ENCODE measurements at places on chromosomes 6 and 20.

GRCh38 chr20:4978050-4978918 is 23.0 kb downstream of the SLC23A2 start:
- no peak for DNase-seq

DNA sequence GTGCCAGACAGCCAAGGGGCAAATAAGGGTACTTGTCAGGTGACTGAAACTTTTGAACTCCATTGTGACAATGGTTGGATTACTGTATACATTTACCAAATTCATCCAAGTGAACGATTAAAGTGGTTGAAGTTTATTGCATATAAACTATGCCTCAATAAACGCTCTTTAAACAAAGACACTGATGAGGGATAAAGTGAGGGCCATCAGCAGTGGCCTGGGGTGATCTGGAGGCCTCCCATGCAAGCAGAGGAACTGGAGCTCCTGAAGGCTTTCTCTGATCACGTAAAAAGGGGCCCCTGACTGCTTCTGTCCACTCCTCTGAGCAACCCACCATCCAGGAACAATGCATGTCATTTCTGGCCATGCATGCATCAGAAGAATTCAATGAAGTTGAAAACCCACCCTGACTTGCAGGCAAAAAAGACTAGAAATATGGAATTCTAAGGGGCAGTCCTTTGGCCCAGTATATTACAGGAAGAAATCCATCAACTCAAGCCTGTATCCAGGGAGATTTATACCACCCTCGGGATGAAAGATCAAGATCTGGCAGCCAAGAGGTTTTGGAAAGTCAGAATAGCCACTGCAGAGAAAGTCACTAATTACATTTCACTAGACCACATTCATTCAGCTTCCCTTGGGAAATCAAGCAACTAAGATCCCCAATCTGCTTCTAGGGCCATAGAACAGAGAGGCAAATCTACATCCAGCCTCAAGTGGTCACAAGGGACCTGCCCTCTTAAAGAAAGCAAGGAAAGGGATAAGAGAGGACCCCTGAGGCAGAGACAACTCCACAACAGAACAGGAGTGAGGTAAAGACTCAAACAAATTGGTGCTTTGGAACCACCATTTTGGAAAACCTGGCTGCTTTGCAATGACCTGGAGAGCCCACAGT is 31.7 kb upstream of the RAB22A start:
- DNase-seq = no peak

- DNase-seq = no peak
Observed at GRCh38 chr6:1054653-1055014, 257.3 kb upstream of the FOXQ1 start.

GRCh38 chr6:15697895-15698294 is 35.1 kb upstream of the DTNBP1 start:
- no peak for DNase-seq

DNA sequence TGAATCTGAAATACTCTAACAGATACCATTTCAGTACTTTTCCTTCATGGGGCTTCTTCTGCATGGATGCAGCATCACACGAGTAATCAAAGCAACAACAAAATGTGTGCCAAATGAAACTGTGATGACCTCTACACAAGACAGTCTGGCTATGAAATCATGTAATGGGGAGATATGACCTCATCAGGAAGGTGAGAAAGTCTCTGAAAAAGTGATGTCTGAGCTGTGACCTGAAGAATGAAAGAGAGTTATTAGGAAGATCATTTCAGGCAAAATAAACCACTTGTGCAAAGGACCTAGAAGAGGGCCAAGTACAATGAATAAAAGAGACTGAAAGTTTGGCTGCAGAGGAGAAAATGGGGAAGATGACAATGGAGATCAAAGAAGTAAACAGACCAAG is 182.8 kb downstream of the PTPRK start:
- no peak for DNase-seq

- DNase-seq = no peak
Observed at GRCh38 chr20:22515264-22515663, 69.1 kb downstream of the FOXA2 start.

DNA sequence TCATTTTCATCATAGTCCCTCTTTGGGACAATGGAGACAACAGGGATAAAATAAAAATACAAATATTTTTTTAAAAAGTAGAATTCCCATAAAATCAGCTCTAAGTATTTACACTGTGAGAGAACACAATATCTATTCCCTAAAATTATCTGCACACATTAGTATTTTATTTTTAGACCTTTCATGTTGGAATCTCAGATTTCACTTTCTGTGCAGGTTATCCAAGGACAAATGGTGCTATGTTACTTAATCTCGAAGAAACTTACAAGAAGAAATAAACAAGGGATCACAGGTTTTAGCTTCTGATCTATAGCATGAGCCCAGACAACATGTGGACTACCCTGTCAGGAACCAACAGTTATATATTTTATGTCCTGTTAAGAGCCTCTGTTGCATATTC is 23.0 kb upstream of the LYRM2 start:
- no peak for DNase-seq

DNA sequence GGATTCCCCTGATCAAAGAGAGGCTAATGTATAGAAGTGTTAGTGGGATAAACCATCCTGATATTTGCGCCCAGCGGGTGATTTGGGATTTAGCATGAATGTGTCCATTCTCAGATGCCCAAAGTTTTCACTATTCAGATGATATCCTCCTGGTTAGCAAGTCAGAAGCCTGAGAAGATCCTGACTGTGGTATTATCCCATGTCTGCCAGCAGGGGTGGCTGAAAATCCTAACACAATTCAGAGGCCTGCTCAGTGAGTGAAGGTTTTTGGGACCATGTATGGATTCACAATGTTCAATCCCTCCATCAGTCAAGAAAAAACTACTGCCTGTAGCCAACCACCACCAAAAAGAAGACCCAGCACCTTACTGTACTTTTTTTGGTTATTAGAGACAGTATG is 34.1 kb upstream of the SPACA1 start:
- DNase-seq = no peak

GRCh38 chr6:42419490-42420280 is 32.0 kb downstream of the TRERF1 start:
- DNase-seq = no peak
